ENCODE measurements at places on chromosomes 1 and 21. TPM values are rescaled to one million over a fixed set of nuclear protein-coding genes. Genes with fewer than 3 reads are reported as not detected.

- no peak for DNase-seq
Observed at GRCh38 chr1:80837066-80837465, 963.7 kb upstream of the ADGRL2 start.

DNA sequence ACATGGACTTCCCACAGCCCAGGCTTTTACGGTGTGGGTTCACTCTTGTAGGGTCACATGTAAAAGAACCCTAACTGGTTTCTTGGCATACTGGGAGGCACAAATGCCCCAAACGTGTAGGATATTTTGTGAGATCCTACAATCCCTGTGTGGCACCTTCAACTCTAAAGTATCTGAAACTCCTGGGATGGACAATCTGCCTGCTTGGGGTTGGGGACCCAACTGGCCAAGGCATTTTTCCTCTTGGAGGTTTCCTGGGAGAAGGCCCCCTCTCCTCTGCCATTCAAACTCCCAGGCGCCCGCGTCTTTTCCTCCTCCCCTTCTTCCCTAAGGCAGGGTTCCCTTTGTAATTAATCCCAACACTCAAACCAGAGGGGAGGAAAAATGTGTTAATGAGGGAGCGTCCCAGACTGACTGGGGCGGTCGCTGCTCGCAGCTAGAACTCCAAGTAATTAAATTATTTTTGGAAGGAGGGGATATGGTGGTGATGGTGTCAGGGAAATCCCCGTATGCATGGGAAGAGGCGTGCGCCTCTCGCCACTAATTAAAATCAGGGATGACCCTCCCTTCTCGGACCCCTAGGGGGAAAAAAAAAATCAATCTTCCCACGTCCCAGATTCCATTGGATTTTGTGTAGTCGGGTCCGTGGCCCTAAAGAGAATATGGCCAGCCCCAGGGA, 681 bp upstream of the VANGL2 start:
- DNase-seq = no peak

GRCh38 chr1:234396871-234397270, 23.6 kb downstream of the COA6 start:
- DNase-seq = no peak

MOB3C gene
- 11.1 TPM for total RNA-seq

CFAP107 gene
- not detected for total RNA-seq

SPRR2B gene
- total RNA-seq = not detected

Data from activated naive CD4-positive, alpha-beta T cell treated with anti-CD3 and anti-CD28 coated beads, Interleukin-2, amount 50 U/mL, for 72 hours (primary cell).